ENCODE measurements at places on chromosomes 2 and 18.

DNA sequence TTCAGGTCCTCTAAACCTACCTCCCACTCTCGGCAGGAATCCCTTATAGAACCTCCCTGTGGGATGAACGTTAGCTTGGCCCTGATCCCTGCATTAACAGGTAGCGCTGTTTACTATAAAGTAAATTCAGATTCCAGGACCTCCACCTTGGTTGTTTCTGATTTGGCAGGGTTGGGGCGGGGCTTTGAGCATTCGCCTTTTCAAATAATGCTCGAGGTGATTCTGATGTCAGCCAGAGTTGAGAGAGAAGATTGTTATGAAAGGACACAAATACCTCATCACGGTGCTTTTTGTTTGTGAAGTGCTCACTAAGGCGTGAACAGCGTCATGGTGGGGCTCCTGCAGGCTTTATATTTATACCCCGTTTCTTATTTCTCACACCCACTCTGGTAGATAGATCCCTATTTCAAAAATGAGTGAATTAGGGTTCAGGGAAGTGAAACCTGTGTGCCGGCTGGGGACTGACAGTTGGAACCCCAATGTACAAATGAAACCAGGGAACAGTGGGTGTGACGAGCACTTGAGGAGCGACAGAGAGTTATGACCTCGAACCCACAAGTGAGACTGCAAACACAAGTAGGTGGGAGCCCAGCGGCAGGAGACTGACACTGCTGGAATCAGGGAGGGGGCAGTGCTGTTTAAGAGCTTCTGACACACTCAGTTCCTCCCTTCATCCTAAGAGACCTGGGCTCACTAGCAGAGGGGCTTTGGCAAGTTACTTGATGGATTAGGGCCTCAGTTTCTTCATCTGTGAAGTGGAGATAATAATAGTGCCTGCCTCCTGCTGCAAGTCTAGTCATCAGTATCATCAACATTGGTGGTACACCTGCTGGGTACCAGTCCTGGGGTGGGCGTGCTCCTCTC is 14.2 kb upstream of the CXCR4 start:
- DNase-seq: no peak

DNA sequence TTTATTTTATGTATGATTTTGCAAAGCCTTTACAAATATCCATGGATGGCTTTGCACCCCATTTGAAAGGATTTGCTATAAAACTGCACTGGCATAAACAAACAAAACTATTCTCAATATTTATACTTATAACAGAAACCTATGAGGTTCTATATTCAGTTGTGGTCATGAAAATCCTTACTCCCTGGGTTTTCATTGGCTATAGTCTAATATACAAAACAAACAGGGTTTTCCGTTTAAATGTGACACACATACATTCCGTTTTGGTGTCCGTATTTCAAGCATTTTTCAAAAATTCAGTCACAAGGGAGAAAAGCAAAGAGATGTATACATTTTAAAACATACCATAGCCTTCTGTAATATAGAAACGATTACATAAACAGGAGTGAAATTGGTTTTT is 100.0 kb downstream of the TCF4 start:
- no peak for DNase-seq

DNA sequence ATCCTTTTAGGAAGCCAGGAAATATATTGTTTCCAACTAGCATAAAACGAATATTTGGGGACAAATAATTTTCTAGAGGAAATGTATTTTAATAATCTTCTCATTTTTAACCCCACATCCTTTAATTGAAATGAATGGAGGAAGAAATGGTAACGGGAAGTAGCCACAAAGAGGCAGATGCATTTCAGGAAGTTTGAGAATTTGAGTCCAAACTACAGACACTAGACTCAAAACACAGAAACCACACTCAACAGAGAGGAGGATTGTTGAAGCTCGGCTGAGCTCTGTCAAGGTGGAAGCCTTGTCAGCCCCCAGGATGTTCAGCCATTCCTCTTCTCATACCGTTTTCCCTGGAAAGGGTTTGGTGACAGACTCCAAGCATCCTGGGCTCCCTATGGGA is 288.5 kb downstream of the NAPG start:
- no peak for DNase-seq

- no peak for DNase-seq
Measured at GRCh38 chr2:38499548-38500282, 103.0 kb downstream of the HNRNPLL start.

DNA sequence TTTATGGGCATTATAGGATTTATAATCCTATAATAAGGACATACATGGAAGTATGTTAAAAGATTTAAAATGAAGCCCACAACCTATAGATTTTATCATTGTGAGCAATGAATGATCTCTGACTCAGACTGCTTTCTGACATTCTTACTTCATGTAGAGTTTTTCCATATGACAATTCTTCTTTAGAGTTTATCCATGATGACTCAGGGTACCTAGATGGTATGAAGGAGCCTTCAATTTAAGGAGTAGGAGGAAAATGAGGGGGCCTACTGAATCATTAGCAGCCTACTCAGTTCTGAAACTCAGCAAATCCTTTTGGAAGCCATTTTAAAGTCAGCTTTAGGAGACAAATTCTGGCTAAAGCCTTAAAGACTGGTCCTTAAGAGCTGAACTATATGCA is 10.4 kb downstream of the PELI1 start:
- no peak for DNase-seq

GRCh38 chr18:77853859-77854258 is 604.2 kb downstream of the GALR1 start:
- DNase-seq: no peak

DNA sequence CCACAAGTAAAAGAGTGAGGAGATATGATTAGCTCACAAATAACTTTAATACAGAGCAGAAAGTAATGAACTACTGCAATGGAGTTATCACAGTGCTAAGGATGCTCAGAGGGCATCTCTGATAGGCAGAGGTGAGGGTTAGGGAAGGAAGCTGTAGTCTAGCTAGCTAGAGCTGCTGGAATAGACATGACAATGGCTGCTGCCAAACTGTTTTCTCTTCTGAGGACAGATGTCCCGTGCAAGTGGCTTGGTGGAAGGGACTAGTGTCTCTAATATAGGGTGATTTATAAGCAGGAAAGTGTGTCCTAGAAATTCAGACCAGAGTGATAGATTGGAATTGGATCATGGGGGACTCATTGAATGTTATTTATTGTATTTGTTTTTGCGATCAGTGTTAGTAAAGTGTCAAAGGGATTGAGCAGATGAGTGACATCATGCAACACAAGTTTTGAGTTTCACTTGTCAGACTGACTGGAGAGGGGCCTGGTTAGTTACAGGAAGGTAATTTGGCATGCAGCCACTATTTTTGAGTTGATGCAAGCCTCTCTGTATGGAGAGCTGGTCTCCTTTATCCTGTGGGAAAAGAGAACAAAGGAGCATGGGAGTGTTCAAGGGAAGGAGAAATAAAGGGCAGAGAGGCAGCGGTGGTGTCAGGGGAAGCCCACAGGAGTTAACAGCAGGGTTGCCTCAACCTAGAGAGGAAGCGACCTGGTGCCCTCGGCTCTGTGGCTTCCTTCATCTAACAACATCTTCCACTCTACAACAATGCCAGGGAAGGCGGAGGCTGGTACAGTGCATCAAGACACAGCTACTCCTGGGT is 1.9 kb downstream of the CTLA4 start:
- no peak for DNase-seq

- no peak for DNase-seq
Measured at GRCh38 chr2:105426626-105427292, 27.9 kb upstream of the FHL2 start.

- DNase-seq: no peak
Measured at GRCh38 chr2:133748007-133748700, 179.9 kb upstream of the NCKAP5 start.

- no peak for DNase-seq
Measured at GRCh38 chr2:181183878-181184542, 203.6 kb downstream of the UBE2E3 start.

GRCh38 chr2:207253666-207254345 is 88.1 kb upstream of the KLF7 start:
- no peak for DNase-seq

All from stimulated activated CD8-positive, alpha-beta memory T cell treated with anti-CD3 and anti-CD28 coated beads, Interleukin-15, amount 100 ng/mL, for 24 hours (primary cell).